ENCODE measurements at places on chromosomes 5 and 9. TPM values are rescaled to one million over a fixed set of nuclear protein-coding genes. Genes with fewer than 3 reads are reported as not detected.

PCDHB10 gene
- total RNA-seq: 3.9 TPM

TAF11L10 gene
- total RNA-seq: not detected

OR2K2 gene
- total RNA-seq: not detected

DUSP1 gene
- 695 TPM for total RNA-seq
